DMS79 (cell line): ENCODE measurements at places on chromosomes 7 and 10.

DNA sequence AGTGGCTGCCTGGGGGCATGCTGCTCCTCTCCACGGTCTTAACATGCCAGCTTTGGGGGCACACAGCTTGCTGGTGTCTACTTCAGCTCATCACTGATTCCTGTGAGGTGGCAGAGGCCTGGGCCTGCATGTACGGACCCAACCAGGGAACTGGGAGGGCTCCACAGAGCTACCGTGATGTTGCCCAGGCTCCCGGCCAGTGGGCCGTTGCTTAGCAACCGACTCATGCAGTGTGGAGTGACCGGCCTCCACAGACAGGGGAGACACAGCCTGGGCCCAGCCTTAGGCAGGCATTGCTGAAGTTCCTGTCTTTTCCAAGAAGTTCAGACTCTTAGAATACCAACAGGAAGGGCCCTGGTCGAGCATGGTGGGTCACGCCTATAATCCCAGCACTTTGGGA is 25.8 kb upstream of the SH2B2 start:
- no peak for DNase-seq

DNA sequence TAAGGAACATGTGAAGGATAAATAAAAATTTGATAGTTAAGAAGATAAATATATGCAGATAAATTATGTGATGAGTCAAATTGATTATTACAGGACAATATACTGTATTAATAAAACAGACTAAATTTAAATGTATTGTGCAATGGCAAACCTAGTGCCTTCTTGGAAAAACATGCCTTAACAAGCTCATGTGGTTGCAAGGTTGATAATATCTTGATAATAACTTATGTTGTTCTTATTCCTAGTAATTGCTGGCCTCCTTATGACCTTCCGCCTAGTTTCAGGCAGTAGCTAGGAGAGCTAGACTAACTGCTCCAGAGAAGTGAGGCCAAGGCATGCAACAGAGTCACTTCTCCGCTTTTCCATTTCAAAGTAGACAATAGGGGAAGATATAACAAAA is 7.6 kb upstream of the RAB11FIP2 start:
- DNase-seq: no peak

GRCh38 chr10:103727546-103727963 is 127.8 kb downstream of the SH3PXD2A start:
- DNase-seq: no peak

GRCh38 chr7:2030475-2031450 is 202.0 kb downstream of the MAD1L1 start:
- no peak for DNase-seq

- DNase-seq: peak; percentile 26
These were observed 75.5 kb downstream of the HIPK2 start for GRCh38 chr7:139702313-139702731.

GRCh38 chr7:107234436-107234835 is 65.6 kb downstream of the HBP1 start:
- DNase-seq: peak; percentile 57

- peak; percentile 97 for DNase-seq
These were observed 19.1 kb downstream of the CEP41 start for GRCh38 chr7:130421684-130422083.

GRCh38 chr10:44196008-44196320 is 188.9 kb downstream of the CXCL12 start:
- no peak for DNase-seq

- no peak for DNase-seq
These were observed 186.5 kb upstream of the GPR26 start for GRCh38 chr10:123479640-123480039.

DNA sequence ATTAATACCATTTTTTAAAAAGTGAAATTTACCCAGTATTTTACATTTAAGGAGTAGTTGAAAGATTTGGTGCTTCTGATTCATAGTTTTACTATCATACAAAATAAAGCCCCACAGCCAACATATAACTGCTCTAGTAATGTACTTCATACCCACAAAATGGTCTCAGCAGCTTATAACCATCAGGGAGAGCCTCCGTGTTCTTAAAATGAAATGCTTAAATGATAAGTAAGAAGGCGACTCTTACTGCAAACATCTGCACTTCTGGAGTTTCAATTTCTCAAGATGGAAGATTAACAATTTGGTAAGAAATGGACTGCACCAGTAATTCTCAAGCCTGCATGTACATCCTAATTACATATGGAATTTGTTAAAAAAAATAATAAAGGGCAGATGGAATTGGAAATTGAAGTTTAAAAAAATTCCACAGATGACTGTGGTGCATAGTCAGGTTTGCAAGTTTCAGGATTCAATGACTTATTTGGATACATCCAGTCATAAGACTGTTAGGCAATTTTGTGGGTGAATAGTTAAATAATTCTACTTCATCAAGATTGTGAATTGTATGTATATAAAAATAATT is 461.0 kb downstream of the KIF20B start:
- no peak for DNase-seq

- no peak for DNase-seq
These were observed 31.5 kb downstream of the UNC5B start for GRCh38 chr10:71243756-71244395.

GRCh38 chr10:79335094-79335469 is 12.2 kb upstream of the PPIF start:
- no peak for DNase-seq

- no peak for DNase-seq
These were observed 80.1 kb downstream of the ITGB1 start for GRCh38 chr10:32877915-32878314.

- DNase-seq: no peak
These were observed 25.6 kb upstream of the GRID1 start for GRCh38 chr10:86391986-86392722.

DNA sequence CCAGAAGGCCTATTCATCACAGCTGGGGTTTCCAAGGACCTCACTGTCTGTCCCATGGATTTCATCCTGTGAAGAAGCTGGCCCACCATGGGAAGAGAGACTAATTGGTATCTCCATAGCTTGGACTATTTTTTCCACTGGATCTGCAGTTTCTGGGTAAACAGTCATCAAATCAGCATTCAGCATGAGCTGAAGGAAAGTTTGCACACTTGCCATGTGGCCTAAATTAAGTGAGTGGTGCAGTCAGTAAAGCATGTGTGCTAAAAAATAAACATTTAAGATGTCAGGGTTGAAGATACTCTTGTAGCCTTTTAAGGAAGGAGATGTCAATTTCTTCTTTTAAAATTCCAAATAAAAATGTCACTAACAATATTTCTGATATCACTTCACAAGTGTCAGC is 381.1 kb upstream of the ZMIZ1 start:
- DNase-seq: no peak

- DNase-seq: no peak
These were observed 1.2 kb downstream of the GET4 start for GRCh38 chr7:877312-878232.
